ENCODE measurements at places on chromosomes 2 and 18.

DNA sequence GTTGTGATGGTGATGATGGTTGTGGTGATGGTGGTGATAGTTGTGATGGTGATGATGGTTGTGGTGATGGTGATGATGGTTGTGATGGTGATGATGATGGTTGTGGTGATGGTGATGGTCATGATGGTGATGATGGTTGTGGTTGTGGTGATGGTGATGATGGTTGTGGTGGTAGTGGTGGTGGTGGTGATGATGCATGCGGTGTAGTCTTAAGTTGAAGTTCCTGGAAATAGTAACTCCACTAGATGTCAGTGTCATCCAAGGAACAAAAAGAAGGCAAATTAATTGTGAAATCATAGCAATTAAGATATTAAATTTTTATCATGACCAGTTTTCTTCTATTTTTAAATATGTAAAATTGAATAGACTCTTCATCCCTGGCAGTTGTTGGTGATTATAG lies 309.2 kb downstream of the AGAP1 start:
- no peak for DNase-seq

- DNase-seq, result no peak
These were observed 153.9 kb downstream of the INSIG2 start for GRCh38 chr2:118242216-118242615.

DNA sequence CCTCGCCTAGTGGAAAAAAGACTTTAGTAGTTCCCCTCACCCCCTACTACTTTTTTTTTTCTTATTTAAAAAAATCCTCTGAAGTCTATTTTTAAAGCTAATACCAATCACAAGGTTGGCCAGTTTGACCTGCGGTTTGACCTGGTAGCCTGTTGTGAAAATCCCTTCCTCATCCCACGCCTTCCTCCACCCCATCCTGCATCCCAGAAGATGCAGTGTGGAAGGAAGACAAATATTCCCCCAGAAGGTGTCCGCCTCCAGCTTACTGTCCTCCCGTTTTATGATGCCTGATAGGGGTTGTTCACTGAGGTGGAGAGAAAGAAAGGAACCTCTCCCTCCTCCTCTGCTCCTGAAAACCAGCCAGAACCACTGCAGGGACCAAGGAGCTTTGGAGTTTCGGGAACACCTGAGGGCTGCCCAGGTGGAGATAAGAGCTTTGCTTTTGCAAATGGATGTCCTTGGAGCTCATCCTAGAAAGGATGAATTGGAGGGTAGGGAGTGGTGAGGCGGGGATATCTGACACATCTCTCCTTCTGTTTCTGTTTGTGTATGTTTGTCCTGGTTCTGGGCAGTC lies 909 bp downstream of the ATP6V1C2 start:
- DNase-seq, result no peak

- no peak for DNase-seq
These were observed 6.5 kb downstream of the C2orf72 start for GRCh38 chr2:231043796-231044195.

DNA sequence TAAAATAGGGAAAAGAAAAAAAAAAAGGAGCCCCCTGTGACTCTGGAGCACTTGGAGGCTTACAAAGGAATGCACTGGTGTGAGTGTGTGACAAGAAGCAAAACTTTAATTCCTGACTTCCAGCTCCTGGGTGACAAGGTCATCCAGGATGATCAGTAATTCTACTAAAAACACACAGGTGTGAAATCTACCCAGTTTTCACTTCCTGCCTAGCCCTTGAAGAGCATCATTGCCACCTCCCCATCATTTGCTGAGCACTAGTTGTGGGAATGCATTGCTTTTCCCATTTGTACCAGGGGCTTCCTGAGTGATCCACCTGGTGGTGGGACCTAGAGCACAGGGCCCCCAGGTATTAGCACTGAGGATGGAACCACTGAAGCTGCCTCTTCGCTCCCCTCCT lies 139.7 kb upstream of the RIOK3 start:
- DNase-seq, result no peak

DNA sequence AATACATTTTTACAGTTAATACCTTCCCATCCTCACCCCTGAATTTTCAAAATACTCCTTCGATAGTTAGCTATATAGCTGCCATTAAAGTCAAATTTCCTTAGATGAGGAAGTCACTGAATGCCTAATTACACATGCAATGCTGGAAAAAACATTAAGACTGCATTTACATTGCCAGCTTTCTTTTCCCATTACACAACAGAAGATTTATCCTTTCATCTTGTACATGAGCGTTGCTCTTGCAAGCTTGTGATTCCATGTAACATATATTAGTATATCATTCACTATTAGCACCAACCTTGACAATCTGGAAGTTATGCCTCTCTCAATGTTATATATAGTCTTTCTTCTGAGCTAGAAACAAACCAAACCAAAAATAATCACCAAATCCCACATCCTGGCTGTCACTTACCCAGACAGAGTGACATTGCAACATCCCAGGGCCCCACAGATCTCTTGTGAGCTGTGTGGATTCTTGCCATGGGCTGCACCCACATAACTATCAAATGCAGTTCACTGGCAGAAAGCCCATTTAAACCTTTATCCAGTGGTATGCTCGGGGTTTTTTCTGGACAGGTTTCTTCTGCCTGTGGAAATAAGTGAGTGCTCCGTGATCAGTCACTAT lies 79.2 kb upstream of the PAPOLG start:
- no peak for DNase-seq

- no peak for DNase-seq
These were observed 351.9 kb downstream of the CDH2 start for GRCh38 chr18:27824841-27825681.

DNA sequence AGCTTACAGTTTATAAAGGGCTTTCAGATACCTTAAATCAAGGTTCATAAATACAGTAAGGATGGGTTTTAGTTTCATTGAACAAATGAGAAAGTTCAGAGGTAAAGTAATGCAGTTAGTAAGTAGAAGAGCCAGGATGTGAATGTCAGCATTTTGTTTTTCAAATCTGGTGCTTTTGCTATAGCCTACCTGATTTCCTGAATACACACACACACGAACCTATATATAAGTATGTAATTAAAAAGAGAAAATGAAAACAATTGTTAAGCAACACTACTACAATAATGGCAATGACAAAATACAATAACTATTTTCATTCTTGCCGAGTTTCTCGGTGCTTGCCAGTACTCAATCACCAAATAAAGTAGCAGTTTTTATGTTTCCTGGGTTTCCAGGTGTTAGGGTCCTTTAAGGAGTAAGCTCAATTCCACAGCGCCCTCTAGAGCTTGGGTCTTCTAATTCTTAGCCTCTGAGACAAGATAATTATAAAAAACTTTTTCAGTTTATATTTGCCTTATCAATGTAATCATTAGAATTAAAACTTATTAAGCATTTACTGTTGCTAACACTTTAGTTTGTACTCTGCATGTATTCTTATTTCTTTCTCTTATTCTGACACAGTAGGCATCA lies 512.9 kb upstream of the ACVR2A start:
- DNase-seq, result no peak

- DNase-seq, result no peak
These were observed 298.8 kb downstream of the SP3 start for GRCh38 chr2:173666171-173666888.

- DNase-seq, result no peak
These were observed 319.8 kb downstream of the RND3 start for GRCh38 chr2:150167711-150168110.

- peak; percentile 22 for DNase-seq
These were observed 66.9 kb upstream of the ZNG1B start for GRCh38 chr2:113370478-113371091.

GRCh38 chr18:75208155-75208835 lies 644 bp downstream of the PTGR3 start:
- DNase-seq, result no peak

DNA sequence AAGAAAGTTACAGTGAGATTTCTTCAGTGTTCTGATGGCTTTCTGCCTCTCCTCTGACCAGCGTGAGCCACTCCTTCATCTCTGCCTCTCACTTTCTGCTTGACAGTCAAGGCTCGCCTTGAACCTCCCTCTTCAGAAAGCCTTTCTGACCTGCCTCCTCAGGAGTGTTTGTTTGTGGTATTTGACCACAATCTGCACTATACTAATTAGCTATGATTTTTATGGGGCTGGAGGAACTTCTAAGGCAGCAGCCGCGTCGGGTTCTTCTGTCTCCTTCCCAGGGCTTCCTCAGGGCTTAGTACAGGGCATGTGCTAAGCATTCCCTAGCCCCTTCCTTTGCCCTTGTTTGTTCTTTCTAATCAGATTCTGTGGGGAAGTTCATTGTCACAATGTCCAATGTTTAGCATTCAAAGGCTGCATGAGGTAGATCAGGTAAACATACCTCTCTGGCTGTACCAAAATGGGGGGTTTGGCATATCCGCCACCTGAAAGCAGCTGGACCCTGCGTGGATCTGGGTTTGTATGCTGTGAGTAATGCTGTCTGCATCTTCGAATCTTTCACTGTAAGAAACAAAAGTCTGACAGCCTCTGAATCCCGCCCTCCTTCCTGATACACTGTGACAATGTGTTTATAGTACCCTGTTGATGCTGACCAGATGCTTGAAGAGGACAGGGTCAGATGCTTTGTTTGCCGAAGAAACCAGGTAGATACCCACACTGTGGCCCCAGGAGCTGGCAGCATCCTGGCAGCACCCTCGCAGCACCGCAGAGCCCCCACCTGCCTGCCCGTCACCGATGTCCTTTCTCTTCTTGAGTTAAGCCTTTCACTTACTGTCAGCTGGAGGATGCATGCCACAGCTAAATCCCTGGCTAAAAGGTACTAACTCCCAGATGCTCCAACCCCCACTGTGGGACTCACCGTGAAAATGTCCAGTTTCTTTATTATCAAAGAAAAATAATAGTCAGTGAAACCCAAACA lies 260.8 kb upstream of the HDAC4 start:
- DNase-seq, result no peak

Measured in stimulated activated CD8-positive, alpha-beta memory T cell treated with anti-CD3 and anti-CD28 coated beads, Interleukin-2, amount 100 ng/mL, for 1 hour (primary cell).